RPMI8226 (cell line): ENCODE measurements at places on chromosomes 7 and 10.

DNA sequence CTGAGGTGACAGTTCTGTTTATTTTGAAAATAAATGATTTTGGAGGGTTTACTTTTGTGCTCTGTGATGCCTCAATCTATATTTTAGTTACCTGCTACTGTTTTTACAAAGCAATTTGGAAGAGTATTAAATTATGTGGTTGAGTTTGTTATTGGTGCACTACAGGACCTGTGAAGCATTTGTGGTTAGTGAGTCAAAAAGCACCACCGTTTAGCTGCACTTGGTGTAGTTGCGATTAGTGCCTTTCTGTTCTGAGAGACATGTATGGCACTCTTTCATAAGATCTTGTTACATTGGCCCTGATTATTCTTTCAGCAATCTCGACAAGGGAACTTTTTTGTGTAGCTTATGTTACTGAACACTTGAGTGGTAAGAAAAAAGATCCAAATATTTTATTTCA lies 132.2 kb downstream of the BBS9 start:
- DNase-seq: no peak

DNA sequence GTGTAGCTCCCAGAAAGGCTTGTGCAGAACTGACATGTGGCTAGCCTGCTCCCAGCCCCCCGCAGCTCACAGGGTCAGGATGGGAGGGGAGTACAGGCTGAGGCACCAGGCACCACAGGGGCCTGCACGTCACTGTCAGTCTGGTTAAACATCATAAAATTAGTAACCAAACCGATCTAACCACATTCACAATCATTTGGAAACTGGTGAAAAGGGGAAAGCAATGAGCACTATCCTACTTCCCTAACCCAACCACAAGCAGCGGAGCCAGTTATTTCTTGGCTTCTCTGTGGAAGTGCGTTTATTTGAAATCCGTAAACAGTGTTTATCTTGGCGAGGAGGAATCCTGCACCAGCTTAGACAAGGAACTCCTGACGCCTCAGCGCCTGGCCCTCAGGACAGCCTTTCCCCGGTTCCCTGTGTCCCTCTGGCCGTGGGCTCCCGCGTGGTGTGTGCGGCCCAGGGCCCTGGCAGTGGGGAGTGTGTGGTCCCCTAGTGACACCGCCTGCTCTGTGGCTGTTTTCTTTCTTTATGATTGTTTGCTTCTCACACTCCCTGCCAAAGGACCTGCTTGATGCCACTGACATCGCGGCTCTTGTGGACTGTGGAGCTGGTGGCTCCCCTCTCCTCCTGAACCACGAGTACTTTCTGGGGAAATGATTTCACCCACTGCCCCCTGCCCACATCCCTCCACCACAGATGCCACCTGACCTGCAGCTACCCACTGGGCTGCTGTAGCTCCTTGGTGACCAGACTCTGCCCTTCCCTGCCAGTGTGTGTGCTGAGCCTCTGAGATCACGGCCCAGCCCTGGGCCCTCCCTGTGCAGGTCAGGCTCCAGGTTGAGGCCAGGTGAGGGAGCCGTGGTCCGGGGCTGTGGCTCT lies 38.0 kb downstream of the INPP5A start:
- DNase-seq: no peak

- no peak for DNase-seq
Measured at GRCh38 chr7:107173691-107174406, 5.0 kb downstream of the HBP1 start.

- DNase-seq: no peak
Measured at GRCh38 chr10:121813211-121813815, 114.5 kb downstream of the ATE1 start.

GRCh38 chr7:8210845-8211724 lies 50.9 kb downstream of the ICA1 start:
- no peak for DNase-seq

GRCh38 chr10:61279400-61279799 lies 173.8 kb downstream of the TMEM26 start:
- DNase-seq: no peak

DNA sequence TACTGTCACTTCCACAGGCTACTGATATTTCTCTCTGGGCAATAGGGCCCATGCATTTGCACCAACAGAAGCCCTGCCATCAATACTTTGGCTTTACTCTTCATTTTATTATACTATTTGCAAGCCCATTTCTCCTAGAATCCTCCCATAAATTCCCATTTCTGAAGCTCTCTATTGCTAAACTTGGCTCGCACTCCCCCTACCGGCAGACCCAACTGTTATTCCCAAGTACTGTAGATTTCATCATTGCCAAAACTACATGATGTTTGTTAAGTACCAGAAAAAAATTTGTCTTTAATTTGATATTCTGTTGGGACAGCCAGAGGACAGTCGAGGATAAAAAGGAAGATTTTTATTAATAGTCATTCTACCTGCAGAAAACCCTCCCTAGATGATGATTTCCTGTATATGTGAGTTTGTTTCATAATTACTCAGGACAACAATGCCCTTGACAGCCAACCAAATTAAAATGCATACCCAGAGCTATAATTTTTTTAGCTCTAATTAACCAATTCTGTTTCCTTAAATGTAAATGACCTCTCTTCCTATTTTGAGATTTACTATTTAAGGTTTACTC lies 298.6 kb downstream of the REEP3 start:
- DNase-seq: peak; percentile 32

GRCh38 chr10:70685455-70685911 lies 13.2 kb downstream of the ADAMTS14 start:
- no peak for DNase-seq

DNA sequence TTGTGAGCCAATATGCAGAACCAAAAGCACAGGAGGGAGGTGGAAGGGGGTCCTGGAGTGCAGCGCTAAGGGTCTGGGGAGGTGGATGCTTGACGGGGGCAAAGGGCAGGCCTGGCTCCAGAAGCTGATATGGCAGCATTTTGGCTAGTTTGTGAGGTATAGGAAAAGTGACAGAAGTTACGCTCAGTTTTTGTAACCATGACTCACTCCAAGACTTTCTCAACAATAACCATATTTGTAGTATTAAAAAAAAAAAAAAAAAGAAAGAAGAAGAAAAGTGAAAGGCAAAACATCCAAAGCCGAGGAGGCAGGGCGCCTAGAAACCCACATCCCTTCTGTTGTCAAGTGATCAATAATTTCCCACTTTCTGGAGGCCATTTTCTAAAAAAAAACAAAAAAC lies 92.3 kb downstream of the RNF216 start:
- DNase-seq: no peak

DNA sequence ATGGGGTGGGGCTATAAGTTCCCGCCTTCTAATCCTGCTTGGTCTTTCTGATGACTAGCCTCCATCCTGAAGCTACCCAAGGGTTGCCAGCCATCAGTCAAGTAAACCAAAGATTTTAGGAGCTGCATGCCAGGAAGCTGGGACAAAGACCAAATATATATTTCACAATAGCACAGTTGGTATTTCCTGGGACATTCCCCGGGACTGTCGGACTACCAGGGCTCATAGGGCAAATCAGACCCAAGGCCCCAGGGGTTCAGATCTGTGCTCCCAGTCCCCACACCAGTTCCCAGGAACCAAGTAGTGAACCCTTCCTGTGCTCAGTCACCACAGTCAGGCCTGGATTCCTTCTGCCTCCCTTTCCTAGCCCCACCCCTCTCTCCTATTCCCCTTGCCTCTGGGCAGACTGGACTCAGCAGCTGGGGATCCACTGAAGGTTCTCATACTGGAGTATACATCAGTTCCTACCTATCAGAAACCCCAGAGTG lies 5.7 kb upstream of the CXCL12 start:
- DNase-seq: no peak

DNA sequence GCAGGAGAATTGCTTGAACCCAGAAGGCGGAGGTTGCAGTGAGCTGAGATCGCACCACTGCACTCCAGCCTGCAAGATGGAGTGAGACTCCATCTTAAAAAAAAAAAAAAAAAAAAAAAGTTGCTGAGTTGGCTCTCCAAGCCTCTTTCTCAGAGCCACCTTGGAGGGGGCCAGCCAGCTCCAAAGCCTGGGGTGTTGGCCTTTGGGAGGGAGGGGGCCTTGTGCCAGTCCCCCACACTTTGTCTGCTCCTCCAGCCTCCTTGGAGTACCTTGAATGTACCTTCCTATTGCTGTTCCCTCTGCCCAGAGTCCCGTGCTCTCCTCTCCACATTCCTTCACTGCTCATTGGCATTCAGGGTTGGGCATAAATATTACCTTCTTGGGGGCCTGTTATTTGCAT lies 62.4 kb downstream of the GRK5 start:
- DNase-seq: no peak

DNA sequence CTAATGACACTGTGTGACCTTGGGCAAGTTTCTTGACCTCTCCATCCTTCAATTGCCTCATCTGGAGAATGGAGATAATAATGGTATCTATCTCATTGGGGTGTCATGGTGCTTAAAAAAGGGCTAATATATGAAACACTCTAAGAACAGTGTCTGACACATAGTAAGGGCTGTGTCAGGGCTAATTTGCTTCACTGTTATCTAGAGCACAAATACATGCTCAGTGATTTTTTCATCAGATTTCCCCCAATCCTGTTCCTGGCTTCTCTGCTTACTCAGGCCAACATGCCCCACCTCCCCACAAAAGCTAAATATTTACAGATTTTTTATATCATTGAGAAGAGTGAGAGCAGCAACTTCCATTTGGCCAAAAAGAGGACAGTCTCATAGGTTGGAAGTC lies 20.6 kb downstream of the WIPF3 start:
- no peak for DNase-seq

DNA sequence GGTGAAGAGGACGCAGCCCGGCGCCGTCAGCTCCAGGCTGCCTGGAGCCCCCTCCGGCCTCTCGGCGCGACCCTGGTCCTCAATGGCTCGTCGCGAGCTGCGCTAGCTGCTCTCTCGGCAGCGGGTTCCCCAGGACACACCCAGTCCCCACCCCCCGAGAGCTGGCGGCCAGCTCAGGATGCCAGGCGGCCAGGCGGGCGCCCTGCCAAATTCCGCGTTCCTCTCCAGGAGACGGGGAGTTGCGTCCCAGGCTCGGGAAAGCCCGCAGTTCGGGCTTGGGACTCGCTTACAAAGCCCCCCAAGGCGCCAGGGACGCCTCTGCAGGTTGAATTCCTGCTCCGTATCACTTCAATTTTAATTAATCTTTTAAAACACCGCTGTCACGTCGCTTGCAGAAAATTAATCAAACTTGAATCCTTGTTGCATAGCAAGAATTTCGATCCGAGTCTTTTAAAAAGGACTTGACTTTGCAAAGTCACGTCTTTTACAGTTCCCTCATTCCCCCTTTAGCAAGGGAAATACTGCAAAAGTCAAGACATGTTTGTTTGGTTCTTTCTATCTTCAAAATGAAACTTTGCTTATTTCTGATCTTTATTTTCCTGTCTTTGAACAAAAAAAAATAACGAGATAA lies 28.2 kb downstream of the SKIDA1 start:
- peak; percentile 80 for DNase-seq

GRCh38 chr7:156140896-156141295 lies 328.6 kb upstream of the SHH start:
- no peak for DNase-seq

DNA sequence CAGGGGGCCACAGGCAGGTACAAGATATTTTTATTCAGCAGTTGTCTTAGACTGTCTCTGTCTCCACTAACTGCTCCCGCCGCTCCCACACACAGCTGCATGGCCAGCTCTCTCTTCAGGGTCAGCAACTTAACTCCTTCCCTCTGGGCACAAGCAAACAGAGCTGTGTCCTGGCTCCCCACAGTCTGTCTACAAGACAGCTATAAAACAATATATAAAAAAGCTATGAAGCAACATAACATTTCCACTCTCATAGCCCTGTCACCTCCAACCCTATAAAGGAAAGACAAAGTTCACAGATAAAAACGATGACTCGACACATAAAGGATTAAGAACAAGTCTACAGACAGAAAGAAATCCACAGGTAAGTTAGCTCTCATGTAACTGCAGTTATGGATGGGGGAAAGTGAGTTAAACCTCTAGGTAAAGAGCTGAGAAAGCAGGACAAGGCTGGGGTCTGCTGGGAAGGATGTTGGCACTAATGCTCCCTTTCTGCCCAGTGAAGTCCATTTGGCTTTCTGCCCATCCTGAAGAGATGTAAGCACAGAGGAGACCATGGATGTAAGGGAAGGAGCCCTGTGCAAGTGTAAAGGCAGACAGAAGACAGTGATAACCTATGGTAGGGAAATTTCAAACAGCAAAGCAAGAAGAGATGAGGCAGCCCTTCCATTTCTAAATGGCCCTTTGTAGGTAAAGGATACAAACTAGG lies 27.0 kb downstream of the RAPGEF5 start:
- DNase-seq: no peak

- DNase-seq: peak; percentile 68
Measured at GRCh38 chr7:94656925-94657731, 1.2 kb upstream of the SGCE start.

DNA sequence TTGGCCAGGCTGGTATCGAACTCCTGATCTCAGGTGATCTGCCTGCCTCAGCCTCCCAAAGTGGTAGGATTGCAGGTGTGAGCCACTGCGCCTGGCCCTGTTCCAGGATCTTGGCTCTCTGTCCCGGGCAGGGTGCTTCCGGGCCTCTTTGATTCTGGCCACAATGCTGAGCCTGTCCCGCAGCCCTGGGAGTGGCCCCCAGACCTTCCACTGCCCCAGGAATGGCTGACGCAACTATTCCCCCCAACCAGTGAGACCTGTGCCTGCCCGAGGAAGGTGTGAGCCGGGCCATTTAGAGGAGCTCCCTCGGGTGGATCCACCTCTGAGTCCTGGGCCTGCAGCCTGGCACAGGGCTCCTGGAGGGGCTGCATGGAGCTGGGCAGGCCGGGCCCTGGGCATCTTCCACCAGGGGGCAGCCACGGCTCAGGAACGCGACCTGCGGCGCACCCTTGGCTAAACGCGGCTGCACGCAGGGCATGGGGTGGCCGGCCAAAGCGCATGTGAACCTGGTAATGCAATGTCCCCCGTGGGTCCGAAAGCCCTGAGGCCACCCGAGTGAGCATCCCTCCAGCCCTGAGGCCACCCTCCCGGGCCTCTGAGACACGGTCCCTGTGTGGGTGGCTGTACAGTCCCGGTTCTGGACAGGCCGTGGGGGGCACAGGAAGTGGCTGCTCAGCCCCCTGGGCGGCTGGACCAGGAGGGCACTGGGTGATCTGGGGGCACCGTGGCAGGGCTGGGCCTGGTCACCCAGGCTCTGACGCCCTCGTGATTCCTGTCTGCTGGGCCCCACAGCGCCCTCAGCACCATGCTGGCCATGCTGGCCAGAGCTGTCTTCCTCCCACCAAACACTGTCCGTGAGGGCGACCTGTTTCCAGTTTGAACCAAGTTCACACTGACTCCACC lies 24.8 kb downstream of the GRIFIN start:
- DNase-seq: peak; percentile 92
